ENCODE measurements at places on chromosomes 5 and 9. TPM values are rescaled to one million over a fixed set of nuclear protein-coding genes. Genes with fewer than 3 reads are reported as not detected.
A peak's percentile ranks its signal among the peaks of the same experiment; 100 is the strongest.

GRCh38 chr5:128192368-128192767 lies 108.8 kb downstream of the SLC12A2 start:
- H3K4me1 ChIP-seq: no peaks in the 10 kb centered on the region
- no peak overlapping the region for H3K4me3 ChIP-seq
- no peak for DNase-seq
- no peaks in the 10 kb centered on the region for H3K27me3 ChIP-seq

ZNF462 gene
- 35.5 TPM for total RNA-seq

TAF11L6 gene
- total RNA-seq: not detected

DNA sequence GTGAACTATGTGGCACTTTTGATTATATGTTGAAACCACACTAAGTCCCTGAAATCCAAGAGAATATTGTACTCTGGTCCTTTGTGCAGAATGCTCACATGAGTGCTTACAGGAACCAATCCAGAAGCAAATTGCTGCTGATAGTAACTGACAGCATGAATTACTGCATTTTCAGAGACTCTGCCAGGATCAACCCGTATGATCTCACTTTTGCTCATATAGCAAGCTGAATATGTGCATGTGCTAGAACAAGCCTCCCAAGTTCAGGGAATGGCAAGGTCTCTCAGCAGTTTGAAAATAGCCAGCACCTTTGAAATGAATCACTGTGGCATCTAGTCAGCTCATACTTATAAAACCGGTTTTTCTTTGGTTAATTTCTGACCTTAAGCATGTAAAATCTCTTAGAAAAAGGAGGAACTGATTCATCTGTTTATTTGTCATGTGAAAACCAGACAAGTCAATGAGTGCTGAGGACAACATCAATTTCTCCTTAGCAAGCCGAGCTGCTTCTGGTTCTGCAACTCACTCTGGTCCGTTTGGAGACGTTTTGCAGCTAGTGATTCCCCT lies 215.7 kb upstream of the ELL2 start:
- no peak overlapping the region for H3K4me3 ChIP-seq
- no peaks in the 10 kb centered on the region for H3K36me3 ChIP-seq
- H3K27me3 ChIP-seq: no peaks in the 10 kb centered on the region
- no peaks in the 10 kb centered on the region for H3K4me1 ChIP-seq
- DNase-seq: no peak
- H3K27ac ChIP-seq: no peak overlapping the region

TPD52L3 gene
- total RNA-seq: not detected

DNA sequence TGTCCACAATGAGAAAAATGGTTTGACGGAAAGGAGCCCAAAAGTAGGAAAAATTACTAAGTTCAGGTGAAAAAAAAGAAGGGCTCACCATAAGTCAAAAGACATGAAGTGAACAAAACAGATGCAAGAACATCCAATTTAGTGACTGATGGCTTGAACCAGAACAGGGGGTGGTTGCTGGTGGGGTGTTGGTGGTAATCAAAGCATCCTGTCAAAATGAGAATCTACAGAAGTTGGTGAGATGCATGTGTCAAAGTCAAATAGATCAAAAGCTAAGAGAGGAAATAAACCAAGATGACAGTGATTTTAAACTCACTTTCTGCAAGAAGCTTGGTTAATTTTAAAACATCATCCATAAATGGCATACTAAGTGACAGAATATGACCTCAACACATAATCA lies 117.4 kb downstream of the MLLT3 start:
- H3K4me1 ChIP-seq: peaks cover 20% of the 10 kb centered on the region
- no peak overlapping the region for H3K27ac ChIP-seq
- H3K4me3 ChIP-seq: no peak overlapping the region
- H3K27me3 ChIP-seq: no peaks in the 10 kb centered on the region

DNA sequence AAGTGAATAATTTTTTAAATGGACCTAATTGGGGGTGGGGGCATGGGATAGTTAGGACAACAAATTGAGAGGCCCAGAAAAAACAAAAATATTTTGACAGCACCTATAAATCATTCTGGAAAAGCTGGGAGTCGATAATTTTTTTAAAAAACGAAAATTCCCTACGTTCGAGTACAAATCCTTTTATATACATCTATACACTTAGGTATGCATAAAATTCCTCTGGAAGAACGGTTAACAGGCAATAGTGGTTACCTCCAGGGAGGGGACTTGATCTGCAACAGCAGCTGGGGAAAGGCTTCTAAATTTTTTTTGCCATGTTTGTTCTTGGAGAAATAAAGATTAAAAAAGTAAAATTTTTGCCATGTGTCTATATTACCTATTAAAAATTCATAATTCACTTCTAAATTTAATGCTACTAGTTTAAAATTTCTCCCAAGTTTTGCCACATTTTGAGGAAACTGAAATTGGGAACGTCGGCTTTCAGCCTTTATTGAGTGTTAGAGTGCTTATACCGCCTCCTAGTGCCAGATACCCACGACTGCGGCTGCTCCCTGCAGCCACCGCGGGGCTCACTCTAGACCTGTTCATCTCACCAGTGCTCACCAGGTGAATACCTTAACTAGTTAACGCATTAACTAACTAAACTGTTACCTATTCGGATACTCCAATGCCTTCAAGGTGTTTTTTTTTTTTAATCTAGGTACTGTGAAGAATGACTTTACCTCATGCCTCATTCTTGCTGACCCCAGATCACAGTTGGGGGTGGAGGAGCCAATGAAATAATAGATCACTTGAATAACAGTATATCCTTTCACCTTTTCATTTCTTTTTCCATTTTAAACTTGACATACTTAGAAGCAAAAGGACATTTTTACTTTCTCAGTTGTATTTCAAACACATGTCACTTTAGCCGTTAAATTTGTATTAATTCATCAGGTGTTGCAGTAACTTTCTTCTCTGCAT lies 1.8 kb upstream of the BHMT start:
- no peak overlapping the region for H3K4me3 ChIP-seq
- no peak overlapping the region for H3K27ac ChIP-seq
- no peak for DNase-seq
- H3K36me3 ChIP-seq: no peaks in the 10 kb centered on the region
- no peaks in the 10 kb centered on the region for H3K4me1 ChIP-seq

NKD2 gene
- total RNA-seq: 23.5 TPM

NTNG2 gene
- total RNA-seq: 3.1 TPM

RGS3 gene
- 81.0 TPM for total RNA-seq

GRCh38 chr5:157948738-157949410 lies 89.9 kb upstream of the CLINT1 start:
- DNase-seq: peak; percentile 86
- no peaks in the 10 kb centered on the region for H3K36me3 ChIP-seq
- H3K27me3 ChIP-seq: peaks cover 21% of the 10 kb centered on the region
- no peak overlapping the region for H3K4me3 ChIP-seq
- peaks cover 10% of the 10 kb centered on the region for H3K4me1 ChIP-seq
- H3K27ac ChIP-seq: no peak overlapping the region

- H3K36me3 ChIP-seq: no peaks in the 10 kb centered on the region
- no peak overlapping the region for H3K27ac ChIP-seq
- DNase-seq: no peak
- H3K4me1 ChIP-seq: no peaks in the 10 kb centered on the region
- no peak overlapping the region for H3K4me3 ChIP-seq
- no peaks in the 10 kb centered on the region for H3K27me3 ChIP-seq
Measured at GRCh38 chr5:128920345-128921215, 44.7 kb upstream of the SLC27A6 start.

REEP2 gene
- 0.20 TPM for total RNA-seq
